ENCODE measurements at places on chromosomes 13 and 19. TPM values are rescaled to one million over a fixed set of nuclear protein-coding genes. Genes with fewer than 3 reads are reported as not detected.
A peak's percentile ranks its signal among the peaks of the same experiment; 100 is the strongest.

DNA sequence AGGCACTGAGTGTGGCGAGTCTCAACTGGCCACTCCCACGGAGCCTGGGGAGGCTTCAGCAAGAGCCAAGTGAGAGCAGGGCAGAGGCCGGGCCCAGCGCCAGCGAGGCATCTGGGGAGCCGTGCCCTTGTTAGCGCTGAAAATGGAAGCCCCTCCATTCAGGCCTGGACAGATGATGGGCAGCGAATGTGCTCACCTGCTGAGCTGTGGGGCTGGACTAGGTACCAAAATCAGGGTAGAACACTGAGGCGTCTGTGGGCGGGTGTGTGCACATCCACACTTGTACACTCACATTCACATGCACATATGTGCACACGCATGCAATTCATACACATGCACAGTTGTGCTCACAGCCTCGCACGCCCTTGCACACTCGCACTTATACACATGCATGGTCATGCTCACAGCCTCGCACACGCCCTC is 20.7 kb downstream of the NAXD start:
- peak; percentile 5 for ATAC-seq

The OR10H1 gene
- total RNA-seq = not detected

GRCh38 chr13:110105136-110105535 is 201.8 kb downstream of the COL4A1 start:
- ATAC-seq = no peak

The DZIP1 gene
- 5.4 TPM for total RNA-seq

- ATAC-seq = peak; percentile 89
Observed at GRCh38 chr13:73355134-73355533, 296.3 kb downstream of the KLF5 start.

- ATAC-seq = no peak
Observed at GRCh38 chr19:39158646-39159260, 33.2 kb downstream of the PAK4 start.

DNA sequence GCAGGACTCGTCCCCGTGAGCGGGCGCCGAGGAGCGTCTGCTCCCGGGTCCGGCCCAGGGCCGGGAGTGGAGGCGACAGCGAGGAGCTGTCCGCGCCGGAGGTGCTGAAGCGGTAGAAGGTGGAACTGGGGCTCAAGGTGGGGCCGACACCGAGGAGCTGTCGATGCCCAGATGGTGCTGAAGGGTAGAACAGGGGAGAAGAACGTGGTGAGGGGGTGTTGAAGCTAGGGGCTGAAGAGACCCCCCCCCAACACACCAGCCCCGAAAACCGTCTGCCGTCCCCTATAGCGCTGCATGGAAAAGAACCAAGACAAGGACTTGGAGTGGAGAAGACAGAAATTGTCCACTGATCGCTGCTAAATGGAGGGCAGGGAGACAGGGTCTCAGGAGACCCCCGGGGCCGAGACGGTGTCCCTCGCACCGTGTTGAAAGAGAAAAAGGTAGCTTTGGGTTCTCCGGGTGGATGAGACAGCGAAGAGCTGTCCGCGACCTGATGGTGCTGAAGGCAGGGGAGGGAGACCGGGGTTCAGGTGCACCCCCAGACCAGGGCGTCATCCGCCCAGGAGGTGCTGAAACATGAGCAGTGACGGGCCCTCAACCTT is 7.1 kb upstream of the PDE4C start:
- peak; percentile 65 for ATAC-seq

DNA sequence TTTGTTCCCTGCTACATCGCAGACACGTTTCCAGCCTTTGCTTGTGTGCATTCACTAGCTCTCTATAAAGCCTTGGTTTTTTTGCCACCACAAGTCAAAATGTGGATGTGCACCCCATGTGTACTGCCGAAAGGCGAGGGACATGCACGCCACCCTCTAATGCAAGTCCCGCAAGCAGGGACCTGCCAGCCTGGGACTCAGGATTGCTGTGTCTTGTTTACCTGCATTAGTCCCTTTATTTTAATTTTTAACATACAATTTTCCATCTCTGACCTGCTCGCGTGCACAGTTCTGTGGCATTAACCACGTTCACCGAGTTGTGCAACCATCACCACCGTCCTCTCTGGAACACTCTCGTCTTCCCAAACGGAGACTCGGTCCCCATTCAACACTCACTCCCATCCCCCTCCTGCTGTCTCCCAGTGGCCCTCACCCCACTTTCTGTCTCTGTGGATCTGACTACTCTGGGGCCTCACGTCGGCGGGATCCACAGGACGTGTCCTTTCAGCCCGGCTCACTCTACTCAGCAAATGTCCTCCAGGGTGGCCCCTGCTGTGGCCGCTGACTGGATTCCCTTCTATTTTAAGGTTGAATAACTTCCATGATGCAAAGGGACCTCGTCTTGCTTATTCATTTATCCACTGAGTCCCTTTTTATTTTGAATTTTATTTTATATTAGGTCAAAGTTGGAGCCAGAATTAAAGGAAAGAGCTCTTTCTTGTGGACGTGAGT is 58.4 kb downstream of the RASA3 start:
- no peak for ATAC-seq

GRCh38 chr13:36774931-36775330 is 44.1 kb upstream of the RFXAP start:
- no peak for ATAC-seq
